ENCODE measurements at places on chromosomes 3 and 15. TPM values are rescaled to one million over a fixed set of nuclear protein-coding genes. Genes with fewer than 3 reads are reported as not detected.

SMC4 gene
- 197 TPM for total RNA-seq

PLCB2 gene
- total RNA-seq: 178 TPM

FOXL2NB gene
- not detected for total RNA-seq

IQCF5 gene
- total RNA-seq: not detected

NR2E3 gene
- not detected for total RNA-seq

SEMA5B gene
- not detected for total RNA-seq

TRPM1 gene
- not detected for total RNA-seq

TP63 gene
- 1.0 TPM for total RNA-seq

SERPINI2 gene
- not detected for total RNA-seq

GOLGA8H gene
- total RNA-seq: not detected

TNFSF10 gene
- 362 TPM for total RNA-seq

HYAL3 gene
- total RNA-seq: 12.5 TPM

SH2D7 gene
- 0.07 TPM for total RNA-seq

IL17RD gene
- not detected for total RNA-seq

ARHGEF26 gene
- total RNA-seq: 0.07 TPM

ZDHHC23 gene
- total RNA-seq: 1.8 TPM

SLC30A4 gene
- total RNA-seq: 3.7 TPM

GOLGA8M gene
- 3.8 TPM for total RNA-seq

P3H2 gene
- total RNA-seq: not detected

CCR9 gene
- not detected for total RNA-seq

CFAP100 gene
- not detected for total RNA-seq

ARL6IP5 gene
- 278 TPM for total RNA-seq

KCTD6 gene
- 10.7 TPM for total RNA-seq

ZPLD1 gene
- total RNA-seq: not detected

PLSCR2 gene
- total RNA-seq: 1.1 TPM

WDR93 gene
- not detected for total RNA-seq

SYNPR gene
- total RNA-seq: not detected

RPL4 gene
- 1,989 TPM for total RNA-seq

CYP1A2 gene
- total RNA-seq: not detected

CCR2 gene
- total RNA-seq: 80.8 TPM

PRSS50 gene
- total RNA-seq: not detected

PYGO1 gene
- total RNA-seq: not detected

ABHD17C gene
- total RNA-seq: 3.8 TPM

CDHR4 gene
- 0.22 TPM for total RNA-seq

EAF2 gene
- 17.0 TPM for total RNA-seq

LINS1 gene
- total RNA-seq: 96.2 TPM

RBP2 gene
- not detected for total RNA-seq

SOX14 gene
- total RNA-seq: not detected

DNAH12 gene
- 0.20 TPM for total RNA-seq

COL8A1 gene
- 0.10 TPM for total RNA-seq

TEX55 gene
- total RNA-seq: not detected

HRG gene
- not detected for total RNA-seq

Data from T-helper 1 cell treated with Interleukin-12 subunit alpha and Interleukin-12 subunit beta and Interleukin-4 antibody, amounts not matched to agents 30 ng/mL and 1 ng/mL, for 36 hours (primary cell).